ENCODE measurements at places on chromosomes 5 and 9. TPM values are rescaled to one million over a fixed set of nuclear protein-coding genes. Genes with fewer than 3 reads are reported as not detected.
A peak's percentile ranks its signal among the peaks of the same experiment; 100 is the strongest.

DNA sequence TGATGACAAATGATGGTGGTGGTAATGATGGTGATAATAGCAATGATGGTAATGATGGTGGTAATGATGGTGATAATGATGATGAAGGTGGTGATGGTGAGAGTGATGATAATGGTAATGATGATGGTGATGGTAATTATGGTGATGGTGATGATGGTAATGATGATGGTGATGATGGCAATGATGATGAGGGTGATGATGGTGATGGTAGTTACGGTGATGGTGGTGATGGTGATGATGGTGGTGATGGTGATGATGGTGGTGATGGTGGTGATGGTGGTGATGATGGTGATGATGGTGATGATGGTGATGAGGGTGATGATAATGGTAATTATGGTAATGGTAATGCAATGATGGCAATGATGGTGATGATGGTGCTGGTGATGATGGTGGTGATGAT is 91.1 kb downstream of the DAP start:
- no peak for DNase-seq

DNA sequence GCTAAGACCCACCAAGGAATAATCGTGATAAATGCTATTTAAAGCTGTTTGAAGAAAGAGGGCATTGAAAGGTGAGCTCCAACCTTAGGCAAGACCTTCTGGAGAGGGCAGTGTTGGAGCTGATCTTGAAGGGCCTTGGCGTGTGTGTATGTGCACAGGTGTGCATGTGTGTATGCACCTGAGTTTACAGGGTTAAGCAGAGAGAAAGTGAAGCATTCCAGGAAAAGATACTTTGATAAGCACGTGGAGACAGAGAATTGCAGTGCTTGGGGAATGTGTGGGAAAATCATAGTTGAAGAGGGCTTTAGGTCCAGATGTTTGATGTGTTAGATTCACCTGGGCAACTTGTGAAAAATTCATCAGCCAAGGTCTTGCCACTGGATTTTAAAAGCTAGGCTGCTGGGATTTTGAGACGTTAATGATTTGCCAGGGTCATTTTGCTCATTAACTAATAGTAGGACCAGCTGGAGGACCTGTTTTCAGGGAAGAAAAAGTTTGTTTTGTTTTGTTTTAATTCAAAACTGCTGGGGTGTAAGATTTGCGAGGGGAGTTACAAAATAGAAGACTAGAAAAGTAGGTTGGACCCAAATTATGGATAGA is 78.3 kb upstream of the ANKRD55 start:
- no peak for DNase-seq

DNA sequence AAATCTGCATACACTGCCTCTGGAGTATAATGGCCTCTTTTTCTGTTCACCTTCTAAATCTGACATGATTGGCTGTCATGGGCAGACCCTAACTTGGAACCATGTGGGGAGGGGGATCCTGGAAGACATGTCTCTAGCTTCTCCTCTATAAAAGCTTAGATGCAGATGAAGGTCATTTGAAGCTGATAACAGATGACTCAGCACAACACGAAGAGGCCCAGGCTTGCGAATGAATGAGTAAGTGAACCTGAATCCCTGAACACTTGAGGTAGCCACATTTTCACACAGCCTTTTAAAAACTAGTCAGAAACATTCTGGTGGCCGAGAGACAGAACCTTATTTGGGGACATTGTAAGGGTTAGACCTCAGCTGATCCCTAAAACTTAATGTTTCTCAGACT is 282.6 kb downstream of the ELAVL2 start:
- no peak for DNase-seq

DNA sequence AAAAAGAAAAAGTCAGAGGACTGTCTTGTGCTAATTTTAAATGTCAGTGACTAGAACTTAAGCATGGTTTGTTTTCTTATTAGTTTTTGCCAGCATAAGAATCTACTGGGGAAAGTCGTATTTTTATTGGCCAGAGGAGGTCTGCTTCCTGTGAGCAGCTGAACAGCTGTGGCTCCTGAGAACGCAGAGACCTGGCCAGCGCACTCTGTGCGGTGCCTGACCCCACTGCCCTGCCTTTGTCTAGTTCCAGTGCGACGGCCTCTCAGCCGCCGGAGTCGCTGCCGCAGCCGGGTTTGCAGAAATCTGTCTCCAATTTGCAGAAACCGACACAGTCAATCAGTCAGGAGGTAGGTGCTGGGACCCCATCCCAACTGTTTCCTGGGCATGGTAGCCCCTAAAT is 42.5 kb downstream of the PRRC2B start:
- peak; percentile 15 for DNase-seq

DNA sequence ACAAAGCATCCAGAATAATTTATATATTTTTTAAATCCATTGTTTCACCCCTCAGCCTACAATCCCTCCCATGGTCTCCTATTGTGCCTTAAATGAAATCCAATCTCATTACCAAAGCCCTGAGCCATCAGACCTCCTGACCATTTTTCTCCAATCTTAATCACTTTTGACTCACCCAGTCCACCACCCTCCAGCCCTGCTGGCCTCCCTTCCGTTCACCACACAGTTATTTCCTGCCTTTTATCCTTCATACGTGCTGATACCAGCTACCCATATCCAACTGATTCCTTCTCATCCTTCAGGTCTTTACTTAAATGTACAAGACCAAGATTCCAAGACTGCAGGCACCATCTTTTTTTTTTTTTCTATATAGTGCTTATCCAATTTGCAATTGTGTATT is 1026.7 kb upstream of the DMAC1 start:
- peak; percentile 8 for DNase-seq

DNA sequence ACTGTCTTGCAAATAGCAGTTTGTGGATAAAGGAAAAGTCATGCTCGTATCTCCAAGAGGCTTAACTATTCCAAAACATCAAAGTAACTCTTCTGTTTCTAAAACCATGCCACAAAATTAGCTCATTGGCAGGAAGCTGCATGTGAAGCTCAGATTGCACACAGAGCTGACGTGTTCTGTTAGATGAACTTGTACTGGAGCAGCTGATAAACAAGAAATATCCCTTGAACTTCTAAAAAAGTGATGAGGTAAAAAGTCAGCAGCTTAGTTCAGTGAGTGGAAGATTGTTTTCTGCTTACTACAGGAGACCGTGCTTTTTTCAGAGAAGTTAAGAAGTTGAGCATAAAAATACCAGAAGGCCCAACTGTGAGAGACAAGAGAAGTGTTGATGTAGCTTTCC is 113.2 kb downstream of the SLC12A2 start:
- DNase-seq, result peak; percentile 75

DNA sequence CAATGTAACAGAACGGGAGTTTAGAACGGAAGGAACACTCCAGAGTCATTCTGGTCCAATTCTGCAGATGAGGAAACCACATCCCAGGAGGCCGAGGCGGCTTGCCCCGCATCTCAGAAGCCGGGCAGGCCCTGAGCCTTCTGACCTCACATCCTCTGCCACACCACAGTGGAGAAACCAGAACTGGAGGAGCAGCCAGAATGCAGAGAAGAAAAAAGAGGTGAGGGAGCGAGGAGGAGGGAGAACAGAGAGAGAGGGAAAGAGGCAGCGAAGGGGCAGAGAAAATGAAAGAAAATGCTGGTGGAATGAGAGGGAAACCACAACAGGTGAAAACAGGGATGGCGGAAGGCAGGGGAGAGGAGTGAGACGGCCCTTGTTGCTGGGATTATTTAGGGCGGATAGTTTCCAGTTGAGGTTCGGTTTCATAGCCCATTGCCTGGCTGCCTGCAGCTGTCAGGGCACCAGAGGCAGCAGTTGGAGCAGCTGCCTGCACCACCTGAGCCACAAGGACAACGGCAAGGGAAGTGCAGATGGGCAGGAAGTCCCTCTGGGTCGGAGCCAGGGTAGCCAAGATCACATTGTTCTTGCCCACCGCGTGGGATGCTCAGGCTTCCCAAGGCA is at the start of gene HMHB1:
Gene HMHB1 (plus strand): TSS at position 77 of the 621 bp plus-strand sequence.
- no peak for DNase-seq

DNA sequence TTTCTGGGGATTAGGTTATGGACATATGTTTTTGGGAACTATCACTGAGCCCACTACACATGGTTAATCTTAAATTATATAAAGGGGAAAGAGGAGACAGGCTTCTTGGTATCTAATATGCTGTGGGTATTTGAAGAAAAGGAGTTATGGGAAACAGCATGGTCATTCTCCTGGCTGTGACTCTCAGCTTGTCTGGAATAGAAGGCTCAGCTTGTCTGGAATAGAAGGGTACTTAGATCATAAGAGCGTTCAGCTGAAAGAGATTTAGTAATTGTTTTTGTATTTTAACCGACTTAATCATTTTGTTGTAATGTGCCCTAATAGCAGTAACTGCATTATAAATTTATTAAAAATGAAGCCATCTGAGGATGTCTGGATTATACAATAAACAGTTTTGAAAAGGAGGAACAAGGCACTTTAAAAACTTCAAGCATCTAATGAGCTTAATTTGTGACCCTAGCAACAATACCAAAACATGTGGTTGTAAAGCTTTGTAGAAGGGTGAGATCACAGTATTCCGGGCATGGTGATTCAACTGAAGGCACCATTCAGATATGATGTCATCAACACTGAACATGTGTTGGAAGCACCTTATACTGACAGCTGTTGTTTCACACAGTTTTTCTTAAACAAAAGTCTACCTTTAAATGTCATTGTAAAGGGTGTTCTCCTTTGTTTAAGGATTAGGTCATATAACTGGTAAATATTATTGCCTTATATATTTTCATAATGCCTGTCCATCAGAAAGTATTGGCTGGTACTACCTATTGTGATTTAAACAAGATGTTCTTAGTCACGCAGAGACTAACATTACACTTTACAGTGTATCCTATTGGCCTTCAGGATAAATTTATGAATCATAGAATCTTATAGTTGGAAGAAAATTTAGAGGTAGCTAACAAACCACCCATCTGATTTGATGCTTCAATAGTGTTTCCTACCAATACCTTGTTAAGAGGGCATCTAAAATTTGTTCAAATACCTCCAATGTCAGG is 2174.1 kb upstream of the WWC1 start:
- no peak for DNase-seq

- no peak for DNase-seq
Observed at GRCh38 chr9:91077624-91078368, 276.2 kb downstream of the SYK start.

DNA sequence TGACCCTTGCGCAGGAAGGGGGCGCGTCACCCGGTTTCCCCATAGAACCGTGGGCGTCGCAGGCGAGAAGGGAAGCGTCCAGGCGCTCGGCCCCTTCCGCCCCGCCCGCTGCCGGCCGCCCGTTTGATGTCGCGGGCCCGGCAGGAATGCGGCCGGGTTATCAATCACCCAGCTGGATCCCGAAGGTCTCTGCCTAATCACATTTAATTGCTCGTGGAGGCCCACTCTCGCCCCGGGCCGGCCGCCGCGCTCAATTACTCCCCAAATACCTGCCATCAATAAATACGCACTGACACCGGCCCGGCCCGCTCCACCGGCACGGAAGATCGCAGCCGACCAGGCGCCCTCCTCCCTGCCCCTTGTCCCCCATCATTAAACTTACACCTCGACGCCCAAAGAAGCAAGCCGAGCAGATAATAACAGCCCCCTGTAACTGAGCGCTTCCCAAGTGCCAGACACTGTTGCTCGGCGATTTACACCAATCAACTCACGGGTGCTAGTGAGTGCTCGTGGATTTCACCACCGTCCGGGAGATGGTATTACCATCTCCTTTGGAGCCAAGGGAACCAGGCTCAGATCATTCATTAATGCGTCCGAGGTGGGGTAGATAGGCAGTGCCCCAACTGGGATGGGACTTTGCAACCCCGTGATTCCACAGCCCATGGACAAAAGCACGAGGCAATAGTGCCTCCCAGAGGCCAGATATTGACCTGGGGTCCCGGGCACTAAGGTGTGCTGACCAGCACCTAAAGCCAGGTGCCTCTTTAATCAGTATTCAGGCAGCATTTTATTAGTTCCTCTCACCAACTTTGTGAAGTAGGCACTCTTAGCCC is 11.3 kb downstream of the MSX2 start:
- no peak for DNase-seq

GRCh38 chr9:99231711-99232110 is 9.6 kb downstream of the SEC61B start:
- DNase-seq, result no peak

DNA sequence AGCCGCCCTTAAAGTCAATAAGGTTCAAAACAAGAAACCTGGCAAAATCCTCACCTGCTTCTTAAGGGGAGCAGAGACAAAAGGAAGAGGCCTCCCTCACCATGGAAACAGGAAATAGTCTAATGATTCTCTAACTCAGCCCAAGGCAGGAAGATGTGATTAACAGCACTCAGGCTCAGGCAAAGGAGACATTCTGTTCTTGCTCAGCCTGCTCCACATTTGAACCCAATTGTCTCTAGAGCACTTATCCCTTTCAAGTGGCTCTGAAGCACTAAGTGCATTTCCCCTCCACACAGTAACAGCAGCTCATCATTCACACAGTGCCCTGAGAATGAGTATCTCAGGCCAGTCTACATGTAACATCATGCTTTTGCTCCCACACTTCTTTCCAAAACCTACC is 72.3 kb downstream of the NIPSNAP3B start:
- DNase-seq, result no peak

DNA sequence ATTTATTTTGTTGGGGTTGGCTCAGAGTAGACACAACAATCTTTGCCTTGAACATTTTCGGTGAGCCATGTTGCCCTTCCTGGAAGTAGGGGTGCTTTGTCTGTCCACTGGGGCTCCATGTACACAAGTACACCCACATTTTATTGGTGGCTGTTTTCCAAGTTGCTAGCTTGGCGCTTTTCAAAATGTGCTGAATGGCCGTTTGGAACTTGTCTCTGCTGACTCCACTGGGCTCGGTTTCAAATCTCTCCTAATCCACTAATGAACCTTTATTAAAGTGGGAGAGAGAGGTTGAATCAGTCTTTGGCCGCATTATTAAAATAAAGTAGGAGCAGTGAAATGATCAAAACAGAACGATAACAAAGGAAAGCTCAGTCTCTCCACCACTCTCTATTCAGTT is 64.6 kb upstream of the TAF11L2 start:
- DNase-seq, result no peak

GRCh38 chr5:107557051-107557658 is 113.6 kb downstream of the EFNA5 start:
- no peak for DNase-seq

Gene FOXD4
- 0.27 TPM for total RNA-seq

Gene SERF1A
- total RNA-seq, result 5.2 TPM

Gene TMEM215
- total RNA-seq, result not detected

Gene PCYOX1L
- 6.3 TPM for total RNA-seq

Gene WDR31
- total RNA-seq, result 2.4 TPM

Data from fibroblast of the aortic adventitia (primary cell).